Nucleus accumbens (tissue), 56 donors: ENCODE measurements at places on chromosomes 5 and 9.

GRCh38 chr5:67878933-67879332 is 336.6 kb upstream of the PIK3R1 start:
- no peak for DNase-seq

- no peak for DNase-seq
These were observed 300.9 kb downstream of the NTRK2 start for GRCh38 chr9:84970432-84970831.

- DNase-seq: no peak
These were observed 283.7 kb downstream of the TLR4 start for GRCh38 chr9:117987945-117988344.

- DNase-seq: no peak
These were observed 61.7 kb downstream of the GALNT12 start for GRCh38 chr9:98869078-98869745.

- no peak for DNase-seq
These were observed 10.7 kb upstream of the ASTN2 start for GRCh38 chr9:117425566-117425965.

- DNase-seq: no peak
These were observed 31.2 kb downstream of the PTCD2 start for GRCh38 chr5:72351376-72351775.

DNA sequence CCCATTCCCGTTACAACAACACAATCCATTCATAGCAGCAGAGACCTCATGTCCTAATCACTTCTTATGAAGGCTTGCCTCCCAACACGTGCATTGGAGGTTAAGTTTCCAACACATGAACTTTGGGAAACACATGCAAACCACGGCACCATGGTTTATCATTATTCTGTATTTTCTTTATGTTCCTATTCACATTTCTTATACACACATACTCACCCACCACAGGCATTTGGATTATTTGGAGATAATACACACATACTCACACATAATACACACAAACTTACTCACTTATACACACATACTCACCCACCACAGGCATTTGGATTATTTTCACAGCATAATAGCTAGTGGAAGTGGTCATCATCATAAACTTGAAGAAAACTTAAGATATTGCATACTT is 75.6 kb downstream of the C7 start:
- DNase-seq: no peak

DNA sequence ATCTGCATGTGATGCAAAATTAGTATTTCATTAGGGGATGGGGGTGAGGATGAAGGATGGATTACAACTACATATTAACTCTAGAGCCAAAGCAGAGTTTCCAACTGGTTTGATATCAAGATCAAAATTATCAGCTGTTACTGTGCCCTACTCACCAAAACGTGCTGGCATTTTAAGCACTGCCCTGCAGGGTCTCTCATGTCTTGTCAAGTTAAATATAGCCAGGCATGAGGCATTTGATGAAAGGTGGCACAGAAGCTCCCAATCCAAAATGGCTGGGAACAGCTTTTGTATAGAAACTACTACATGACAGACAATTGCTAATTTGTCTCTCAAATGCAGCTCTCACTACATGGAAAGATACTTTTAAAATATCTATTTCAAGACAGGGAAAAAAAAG is 27.1 kb upstream of the CAAP1 start:
- no peak for DNase-seq

- peak; percentile 21 for DNase-seq
These were observed 42.2 kb upstream of the ICE1 start for GRCh38 chr5:5380298-5380697.

GRCh38 chr9:38226491-38226951 is 157.5 kb upstream of the SHB start:
- DNase-seq: no peak

GRCh38 chr9:68877219-68877618 is 136.7 kb downstream of the PRKACG start:
- no peak for DNase-seq

- no peak for DNase-seq
These were observed 184.6 kb upstream of the DMAC1 start for GRCh38 chr9:7984203-7984602.

DNA sequence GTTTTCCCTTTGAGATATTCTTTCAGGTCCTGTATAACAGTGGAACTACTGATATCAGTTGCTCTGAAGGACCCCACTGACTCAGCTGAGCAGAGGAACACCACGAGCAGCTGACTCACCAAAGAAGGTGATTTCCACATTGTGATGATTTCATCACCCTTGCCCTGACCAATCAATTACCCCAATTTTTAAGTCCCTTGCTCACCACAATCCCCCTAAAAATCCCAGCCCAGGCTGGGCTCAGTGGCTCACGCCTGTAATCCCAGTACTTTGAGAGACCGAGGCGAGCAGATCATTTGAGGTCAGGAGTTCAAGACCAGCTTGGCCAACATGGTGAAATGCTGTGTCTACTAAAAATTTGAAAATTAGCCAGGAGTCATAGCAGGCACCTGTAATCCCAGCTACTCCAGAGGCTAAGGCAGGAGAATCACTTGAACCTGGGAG is 125.3 kb upstream of the ABCA1 start:
- DNase-seq: no peak

GRCh38 chr5:177609076-177610059 is 9.4 kb downstream of the B4GALT7 start:
- DNase-seq: no peak

GRCh38 chr9:5552301-5552700 is 42.0 kb downstream of the PDCD1LG2 start:
- no peak for DNase-seq
